CD4-positive, alpha-beta memory T cell (primary cell): ENCODE measurements at places on chromosomes 1 and 21. TPM values are rescaled to one million over a fixed set of nuclear protein-coding genes. Genes with fewer than 3 reads are reported as not detected.
A peak's percentile ranks its signal among the peaks of the same experiment; 100 is the strongest.

Gene KIAA0040
- 28.7 TPM for total RNA-seq

Gene FALEC
- not detected for total RNA-seq

GRCh38 chr1:230798491-230798890 is 51.3 kb downstream of the CAPN9 start:
- no peak overlapping the region for H3K27ac ChIP-seq
- no peaks in the 10 kb centered on the region for H3K4me1 ChIP-seq
- H3K36me3 ChIP-seq, result no peaks in the 10 kb centered on the region
- H3K4me3 ChIP-seq, result no peak overlapping the region

DNA sequence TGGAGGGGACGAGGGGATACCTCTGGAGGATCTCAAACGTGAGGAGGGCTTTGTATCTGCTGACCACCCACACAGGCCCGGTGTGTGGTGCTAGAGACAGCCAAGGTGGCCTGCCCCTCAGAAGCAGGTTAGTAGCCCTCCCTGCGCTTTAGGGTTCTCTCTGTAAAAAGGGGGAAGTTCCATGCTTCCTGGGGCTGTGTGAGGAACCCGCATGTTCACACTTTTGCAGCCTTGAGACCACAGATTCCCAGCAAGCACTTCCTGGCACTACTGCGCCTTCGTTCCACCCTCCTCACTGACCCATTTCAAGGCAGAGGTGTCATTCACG is 7.9 kb upstream of the GUCA2B start:
- H3K36me3 ChIP-seq, result no peaks in the 10 kb centered on the region
- no peak overlapping the region for H3K4me3 ChIP-seq
- no peak overlapping the region for H3K27ac ChIP-seq
- no peak for DNase-seq
- H3K4me1 ChIP-seq, result no peaks in the 10 kb centered on the region

GRCh38 chr1:102120910-102121309 is 124.2 kb upstream of the OLFM3 start:
- no peaks in the 10 kb centered on the region for H3K36me3 ChIP-seq
- H3K4me3 ChIP-seq, result no peak overlapping the region
- H3K27ac ChIP-seq, result no peak overlapping the region
- DNase-seq, result no peak
- H3K4me1 ChIP-seq, result no peaks in the 10 kb centered on the region

GRCh38 chr1:61776091-61776490 is 33.8 kb downstream of the PATJ start:
- DNase-seq, result no peak
- no peaks in the 10 kb centered on the region for H3K27me3 ChIP-seq
- no peaks in the 10 kb centered on the region for H3K36me3 ChIP-seq
- H3K4me1 ChIP-seq, result peaks cover 7% of the 10 kb centered on the region
- no peak overlapping the region for H3K27ac ChIP-seq

GRCh38 chr1:54499360-54500106 is 48.5 kb upstream of the ACOT11 start:
- H3K27me3 ChIP-seq, result peaks cover 6% of the 10 kb centered on the region
- H3K27ac ChIP-seq, result no peak overlapping the region
- H3K36me3 ChIP-seq, result no peaks in the 10 kb centered on the region
- peak; percentile 39 for DNase-seq

Gene PLCH2
- total RNA-seq, result 31.6 TPM

Gene AADACL3
- total RNA-seq, result not detected

GRCh38 chr1:69567652-69568420 is at the start of gene LRRC7:
Gene LRRC7 (plus strand): TSS chr1:69567922. CDS start chr1:69568640, 718 bp downstream.
- no peaks in the 10 kb centered on the region for H3K27me3 ChIP-seq
- H3K4me3 ChIP-seq, result no peak within 1 kb of the TSS
- no peaks in the 10 kb centered on the region for H3K4me1 ChIP-seq
- no peak for DNase-seq

Gene FCRL4
- total RNA-seq, result not detected

GRCh38 chr1:201554789-201555592 is 16.1 kb downstream of the NAV1 start:
- no peak overlapping the region for H3K4me3 ChIP-seq
- no peaks in the 10 kb centered on the region for H3K27me3 ChIP-seq
- no peaks in the 10 kb centered on the region for H3K36me3 ChIP-seq
- no peak overlapping the region for H3K27ac ChIP-seq

DNA sequence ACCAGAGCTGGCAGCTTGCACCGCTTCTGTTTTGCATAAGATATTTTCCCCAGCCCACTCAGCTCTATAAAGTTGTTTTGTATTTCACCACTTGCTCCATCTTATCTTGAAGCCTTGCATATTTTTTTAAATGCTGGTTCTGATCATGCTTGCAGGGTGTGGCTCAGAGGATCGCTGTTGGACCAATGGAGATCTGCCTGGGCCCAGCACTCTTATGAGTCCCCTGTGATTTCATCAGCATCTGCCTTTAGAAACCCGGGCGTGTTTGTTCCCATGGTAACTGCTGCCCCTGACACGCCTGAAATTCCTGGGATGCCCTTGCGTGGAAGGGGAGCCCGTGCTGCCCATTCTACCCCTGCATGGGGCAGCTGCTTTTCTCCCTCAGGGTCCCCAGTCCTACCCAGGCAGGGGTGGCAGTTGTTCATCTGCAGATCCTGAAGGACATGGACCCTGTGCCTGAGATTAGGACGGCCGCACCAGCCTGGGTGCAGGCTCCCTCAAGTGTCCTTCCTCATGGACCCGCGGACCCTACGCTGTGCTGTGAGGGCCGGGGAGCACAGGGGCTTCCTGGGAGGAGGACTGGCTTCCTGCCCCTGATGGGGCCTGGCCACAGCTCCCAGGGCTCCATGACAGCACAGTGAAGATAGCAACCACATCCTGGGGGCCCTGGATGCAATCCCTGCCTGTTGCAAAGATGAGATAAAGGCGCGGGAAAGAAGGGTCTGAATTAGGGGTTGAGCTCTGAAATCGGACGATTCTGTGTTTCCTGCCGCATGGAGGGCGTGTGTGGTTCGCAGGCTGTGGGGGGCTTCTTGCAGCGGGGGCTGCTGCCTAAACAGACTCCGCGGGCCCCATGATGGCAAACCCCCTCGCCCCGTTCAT is 226.5 kb downstream of the SDCCAG8 start:
- no peaks in the 10 kb centered on the region for H3K27me3 ChIP-seq
- H3K4me3 ChIP-seq, result no peak overlapping the region
- H3K4me1 ChIP-seq, result peaks cover 12% of the 10 kb centered on the region
- no peak overlapping the region for H3K27ac ChIP-seq
- no peaks in the 10 kb centered on the region for H3K36me3 ChIP-seq
- DNase-seq, result no peak

Gene RCSD1
- 124 TPM for total RNA-seq

DNA sequence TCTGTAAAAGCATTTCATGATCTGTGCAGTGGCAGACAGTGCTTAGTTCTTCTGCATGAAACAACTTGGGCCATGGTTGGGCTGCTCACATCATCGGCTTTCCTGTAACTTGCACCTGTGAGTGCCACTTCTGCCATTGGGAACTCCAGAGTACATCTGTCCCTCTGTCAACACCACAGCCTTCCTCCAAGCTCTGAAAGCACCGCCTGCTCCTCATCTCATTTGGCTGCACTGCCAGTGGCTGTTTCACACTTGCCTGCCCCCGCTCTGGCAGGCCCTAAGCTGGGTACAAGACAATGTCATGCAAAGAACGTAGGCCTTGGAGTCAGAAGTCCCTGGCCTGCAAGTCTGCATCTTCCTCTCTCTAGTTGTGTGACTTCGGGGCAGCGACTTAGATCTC is 46.4 kb downstream of the DDX20 start:
- no peak overlapping the region for H3K27ac ChIP-seq
- H3K4me1 ChIP-seq, result peaks cover 5% of the 10 kb centered on the region
- H3K4me3 ChIP-seq, result no peak overlapping the region
- H3K36me3 ChIP-seq, result no peaks in the 10 kb centered on the region
- no peak for DNase-seq

Gene COL9A2
- total RNA-seq, result 2.8 TPM

Gene KRTAP21-2
- not detected for total RNA-seq

Gene NOS1AP
- not detected for total RNA-seq

Gene CFAP74
- total RNA-seq, result not detected

DNA sequence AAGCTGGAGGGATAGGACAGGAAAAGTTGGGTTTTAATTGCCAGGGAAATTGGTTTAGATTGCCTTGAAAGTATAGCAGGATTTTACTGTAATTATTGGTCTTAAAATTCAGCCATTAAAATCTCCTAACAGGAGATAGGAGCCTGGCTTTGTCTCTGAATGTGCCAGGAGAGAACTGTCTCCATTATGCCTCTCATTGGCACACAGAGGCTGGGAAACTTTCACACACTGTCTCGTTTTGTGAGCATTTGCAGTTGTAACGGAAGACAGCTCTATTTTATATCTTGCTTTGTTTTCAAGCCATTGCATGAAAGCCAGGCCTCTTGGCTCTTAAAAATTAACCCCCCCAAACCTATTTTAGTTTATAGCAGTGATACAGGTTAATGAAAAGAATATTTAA is 12.5 kb downstream of the DNAJC6 start:
- DNase-seq, result no peak
- no peaks in the 10 kb centered on the region for H3K36me3 ChIP-seq
- H3K27me3 ChIP-seq, result no peaks in the 10 kb centered on the region
- no peaks in the 10 kb centered on the region for H3K4me1 ChIP-seq
- H3K4me3 ChIP-seq, result no peak overlapping the region

DNA sequence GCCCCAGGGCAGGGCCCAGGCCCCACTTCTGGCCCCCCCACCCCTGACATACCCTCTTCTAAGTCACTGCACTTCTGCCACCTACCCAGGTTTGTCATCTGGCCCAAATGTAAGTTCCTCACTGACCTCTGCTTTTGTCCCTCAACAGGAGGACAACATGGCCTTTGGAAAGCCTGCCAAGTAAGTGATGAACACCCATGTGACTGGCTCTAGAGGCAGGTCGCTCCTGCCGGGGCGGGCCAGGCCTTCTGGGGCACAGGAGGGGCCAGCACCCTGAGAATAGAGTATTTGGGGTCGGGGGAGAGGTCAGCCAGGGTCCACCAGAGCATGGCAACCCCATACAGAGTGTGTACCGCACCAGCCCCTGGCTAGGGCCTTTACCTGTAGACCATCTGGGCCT is 9.9 kb upstream of the SYTL1 start:
- peaks cover 63% of the 10 kb centered on the region for H3K36me3 ChIP-seq
- H3K4me3 ChIP-seq, result no peak overlapping the region

GRCh38 chr1:53475664-53476063 is 16.5 kb downstream of the DMRTB1 start:
- no peak overlapping the region for H3K4me3 ChIP-seq
- no peak for DNase-seq
- H3K4me1 ChIP-seq, result no peaks in the 10 kb centered on the region

Gene ELF3
- 0.33 TPM for total RNA-seq

- no peak for DNase-seq
- no peaks in the 10 kb centered on the region for H3K4me1 ChIP-seq
- no peaks in the 10 kb centered on the region for H3K27me3 ChIP-seq
- no peak overlapping the region for H3K4me3 ChIP-seq
- H3K27ac ChIP-seq, result no peak overlapping the region
- H3K36me3 ChIP-seq, result no peaks in the 10 kb centered on the region
These were observed 68.7 kb downstream of the TEX35 start for GRCh38 chr1:178581351-178582303.

GRCh38 chr1:46342084-46342656 is 1.6 kb downstream of the NSUN4 start:
- peaks cover 22% of the 10 kb centered on the region for H3K4me1 ChIP-seq
- peak; percentile 42 for DNase-seq
- H3K36me3 ChIP-seq, result peaks cover 7% of the 10 kb centered on the region

DNA sequence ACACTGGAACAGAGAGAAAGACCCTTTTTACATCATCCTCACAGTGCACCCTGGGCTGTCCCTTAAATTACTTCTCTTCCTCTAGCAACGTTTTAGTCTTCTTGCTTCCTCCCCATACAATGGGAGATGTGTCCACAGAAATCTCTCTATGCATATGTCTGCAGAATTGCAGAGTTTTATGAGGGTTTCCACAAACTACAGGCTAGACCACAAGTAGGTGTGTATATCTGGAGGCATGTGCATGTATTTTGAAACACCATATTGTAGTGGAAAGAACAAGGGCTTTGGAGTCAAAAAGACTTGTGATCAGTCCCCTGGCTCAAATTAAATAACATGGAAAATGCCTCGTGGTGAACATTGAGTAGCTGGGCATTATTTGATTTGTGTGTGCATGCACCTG is 121.3 kb upstream of the IPO9 start:
- no peak overlapping the region for H3K4me3 ChIP-seq
- peaks cover 4% of the 10 kb centered on the region for H3K4me1 ChIP-seq
- no peaks in the 10 kb centered on the region for H3K36me3 ChIP-seq
- DNase-seq, result no peak

Gene MSH4
- 0.80 TPM for total RNA-seq

GRCh38 chr1:36924282-36924811 is 110.0 kb downstream of the GRIK3 start:
- DNase-seq, result peak; percentile 11
- H3K27me3 ChIP-seq, result no peaks in the 10 kb centered on the region
- H3K27ac ChIP-seq, result no peak overlapping the region
- H3K36me3 ChIP-seq, result no peaks in the 10 kb centered on the region
- H3K4me1 ChIP-seq, result no peaks in the 10 kb centered on the region

DNA sequence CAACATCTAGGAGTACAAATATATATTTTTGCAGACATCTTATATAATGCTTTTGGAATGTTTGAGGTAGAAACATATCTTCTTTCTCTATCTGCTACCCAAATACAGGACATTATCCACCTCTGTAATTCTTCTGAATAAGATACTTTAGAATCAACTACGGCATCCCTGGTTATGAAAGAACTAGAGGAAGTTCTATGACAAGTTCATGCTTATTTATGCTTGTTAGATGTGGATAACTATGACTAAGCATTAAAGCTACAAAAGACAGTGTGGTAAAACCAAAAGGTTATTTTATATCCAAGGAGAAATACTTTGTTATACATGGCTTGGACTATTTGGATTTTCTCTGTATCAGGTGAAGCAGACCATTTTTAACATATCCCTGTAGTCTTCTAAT is 894.0 kb downstream of the KCNT2 start:
- no peak for DNase-seq
- no peaks in the 10 kb centered on the region for H3K36me3 ChIP-seq
- H3K4me1 ChIP-seq, result no peaks in the 10 kb centered on the region
- no peaks in the 10 kb centered on the region for H3K27me3 ChIP-seq
- H3K4me3 ChIP-seq, result no peak overlapping the region

DNA sequence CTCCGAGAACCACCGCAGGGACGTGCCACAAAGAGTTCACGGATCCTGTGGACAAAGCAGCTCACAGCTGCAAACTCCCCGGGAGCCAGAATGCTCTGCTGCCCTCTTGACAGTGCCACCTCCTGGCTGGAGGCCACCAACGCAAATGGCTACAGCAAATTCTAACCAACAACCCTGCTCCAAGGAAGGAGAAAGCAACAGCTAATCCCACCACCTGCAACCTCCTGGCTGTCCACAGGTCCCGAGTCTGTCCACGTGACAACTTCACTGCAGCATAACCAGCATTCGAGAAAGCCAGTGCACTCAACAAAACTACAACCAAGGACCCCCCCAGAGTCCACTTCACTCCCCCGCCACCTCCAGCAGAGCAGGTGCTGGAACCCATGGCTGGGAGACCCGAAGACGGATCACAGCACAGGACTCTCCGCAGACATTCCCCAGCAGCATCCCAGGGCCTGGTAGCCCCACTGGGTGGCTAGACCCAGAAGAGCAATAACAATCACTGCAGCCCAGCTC is 17.3 kb downstream of the POFUT2 start:
- DNase-seq, result peak; percentile 11
- H3K4me3 ChIP-seq, result no peak overlapping the region
- no peak overlapping the region for H3K27ac ChIP-seq

GRCh38 chr1:96409689-96410088 is 311.9 kb upstream of the PTBP2 start:
- no peaks in the 10 kb centered on the region for H3K36me3 ChIP-seq
- no peaks in the 10 kb centered on the region for H3K27me3 ChIP-seq
- DNase-seq, result no peak
- H3K27ac ChIP-seq, result no peak overlapping the region
- H3K4me1 ChIP-seq, result no peaks in the 10 kb centered on the region
